Placental epithelial cell (primary cell): ENCODE measurements at places on chromosomes 4 and X. TPM values are rescaled to one million over a fixed set of nuclear protein-coding genes. Genes with fewer than 3 reads are reported as not detected.

Gene RBM46
- total RNA-seq, result under 0.01 TPM in 1 of 2 replicates, not detected in the other

Gene KLHL4
- 16.1 and 49.2 TPM in 2 replicates for total RNA-seq

Gene ABRAXAS1
- 9.9 and 19.2 TPM in 2 replicates for total RNA-seq

Gene FGF5
- under 0.01 TPM in 1 of 2 replicates, not detected in the other for total RNA-seq
